ENCODE measurements at places on chromosomes 3 and 15. TPM values are rescaled to one million over a fixed set of nuclear protein-coding genes. Genes with fewer than 3 reads are reported as not detected.

GRCh38 chr3:126947429-126947828, 35.5 kb upstream of the PLXNA1 start:
- no peak overlapping the region for H3K4me3 ChIP-seq
- no peaks in the 10 kb centered on the region for H3K4me1 ChIP-seq
- H3K36me3 ChIP-seq = no peaks in the 10 kb centered on the region
- no peak overlapping the region for H3K27ac ChIP-seq
- no peaks in the 10 kb centered on the region for H3K27me3 ChIP-seq

EBLN2 gene
- 5.1 TPM for total RNA-seq

DNA sequence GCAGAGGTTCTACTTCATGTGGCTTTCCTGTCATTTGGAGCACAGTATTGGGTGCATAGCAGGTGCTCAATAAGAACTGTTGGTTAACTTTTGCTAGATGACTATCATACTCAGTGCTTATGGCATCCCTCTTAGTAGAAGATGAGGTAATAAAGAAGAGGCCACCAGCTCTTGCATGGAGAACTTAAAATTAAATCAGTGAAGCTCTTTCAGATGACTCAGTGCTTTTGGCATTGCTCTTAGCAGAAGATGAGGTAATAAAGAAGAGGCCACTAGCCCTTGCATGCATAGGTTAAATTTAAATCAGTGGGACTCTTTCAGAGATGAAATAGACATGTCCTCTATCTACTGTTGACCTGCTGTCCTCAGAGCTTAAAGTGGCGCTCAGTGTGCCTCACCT, 109.4 kb upstream of the FGF7 start:
- no peaks in the 10 kb centered on the region for H3K27me3 ChIP-seq
- DNase-seq = no peak

GRCh38 chr15:72919936-72920465, 132.3 kb upstream of the NEO1 start:
- no peak for DNase-seq
- no peaks in the 10 kb centered on the region for H3K36me3 ChIP-seq
- H3K4me3 ChIP-seq = no peak overlapping the region
- peaks cover 21% of the 10 kb centered on the region for H3K27me3 ChIP-seq

OR5K2 gene
- total RNA-seq = not detected

GRCh38 chr3:114846779-114847178, 300.3 kb downstream of the ZBTB20 start:
- H3K4me3 ChIP-seq = no peak overlapping the region
- H3K27ac ChIP-seq = no peak overlapping the region
- DNase-seq = no peak
- H3K4me1 ChIP-seq = peaks cover 7% of the 10 kb centered on the region
- peaks cover 2% of the 10 kb centered on the region for H3K36me3 ChIP-seq

DNA sequence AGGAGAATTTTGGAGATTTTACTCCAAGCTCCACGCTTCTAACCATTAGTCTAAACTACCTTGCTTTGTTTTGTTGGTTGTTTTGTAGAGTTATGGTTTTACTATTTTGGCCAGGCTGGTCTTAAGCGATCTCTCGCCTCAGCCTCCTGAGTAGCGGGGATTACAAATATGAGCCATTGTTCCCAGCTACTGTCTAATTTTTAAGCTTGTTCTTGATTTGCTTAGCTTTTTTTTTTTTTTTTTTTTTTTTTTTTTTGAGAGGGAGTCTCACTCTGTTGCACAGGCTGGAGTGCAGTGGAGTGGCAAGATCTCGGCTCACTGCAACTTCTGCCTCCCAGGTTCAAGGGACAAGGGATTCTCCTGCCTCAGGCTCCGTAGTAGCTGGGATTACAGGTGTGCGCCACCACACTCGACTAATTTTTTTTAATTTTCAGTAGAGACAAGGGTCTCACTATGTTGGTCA, 28.5 kb downstream of the EFCAB12 start:
- H3K4me3 ChIP-seq = peak overlapping the region; percentile 98
- DNase-seq = no peak
- H3K4me1 ChIP-seq = peaks cover 18% of the 10 kb centered on the region
- H3K27me3 ChIP-seq = no peaks in the 10 kb centered on the region
- no peaks in the 10 kb centered on the region for H3K36me3 ChIP-seq
- peak overlapping the region; percentile 97 for H3K27ac ChIP-seq

P3H2 gene
- total RNA-seq = 132 TPM

- no peaks in the 10 kb centered on the region for H3K36me3 ChIP-seq
- peak; percentile 21 for DNase-seq
- H3K27me3 ChIP-seq = no peaks in the 10 kb centered on the region
- H3K4me3 ChIP-seq = no peak overlapping the region
- no peak overlapping the region for H3K27ac ChIP-seq
Measured at GRCh38 chr3:38311941-38312340, 29.8 kb downstream of the SLC22A14 start.

RIOX2 gene
- total RNA-seq = 25.4 TPM

Data from osteocyte (in vitro differentiated cells).